ENCODE measurements at places on chromosomes 2 and 18. TPM values are rescaled to one million over a fixed set of nuclear protein-coding genes. Genes with fewer than 3 reads are reported as not detected.

GRB14 gene
- 11.3 TPM for total RNA-seq

TCF23 gene
- total RNA-seq, result not detected

CPO gene
- 0.40 TPM for total RNA-seq

RGPD4 gene
- not detected for total RNA-seq

HMSD gene
- 0.79 TPM for total RNA-seq

ITGB6 gene
- 0.06 TPM for total RNA-seq

CMPK2 gene
- 7.3 TPM for total RNA-seq

GALNT14 gene
- total RNA-seq, result 4.6 TPM

USP40 gene
- total RNA-seq, result 29.6 TPM

DSEL gene
- total RNA-seq, result 55.4 TPM

SAP130 gene
- 10.0 TPM for total RNA-seq

DSC3 gene
- total RNA-seq, result 2.6 TPM

C1GALT1C1L gene
- total RNA-seq, result 1.2 TPM

POMC gene
- 2.6 TPM for total RNA-seq

NPPC gene
- 17.9 TPM for total RNA-seq

RAB6D gene
- total RNA-seq, result 3.3 TPM

ZBTB7C gene
- 7.6 TPM for total RNA-seq

CFAP53 gene
- total RNA-seq, result 1.5 TPM

C2orf68 gene
- 31.6 TPM for total RNA-seq

EIF2B4 gene
- total RNA-seq, result 37.1 TPM

SLC40A1 gene
- total RNA-seq, result 156 TPM

ZC3H15 gene
- 74.0 TPM for total RNA-seq

TET3 gene
- 13.1 TPM for total RNA-seq

ABCB11 gene
- total RNA-seq, result 0.20 TPM

TFPI gene
- total RNA-seq, result 94.6 TPM

GDF7 gene
- total RNA-seq, result 1.7 TPM

ANKMY1 gene
- total RNA-seq, result 13.2 TPM

ABCG5 gene
- total RNA-seq, result 0.06 TPM

MGAT5 gene
- 76.6 TPM for total RNA-seq

TRIM43 gene
- 0.59 TPM for total RNA-seq

TMEM178A gene
- 17.3 TPM for total RNA-seq

EPB41L3 gene
- total RNA-seq, result 99.6 TPM

DLX1 gene
- 0.61 TPM for total RNA-seq

COLEC11 gene
- 1.1 TPM for total RNA-seq

CDH19 gene
- total RNA-seq, result 28.5 TPM

UGT1A10 gene
- total RNA-seq, result not detected

RIT2 gene
- 18.4 TPM for total RNA-seq

CHRNG gene
- total RNA-seq, result 0.06 TPM

PARD3B gene
- 30.6 TPM for total RNA-seq

SPAST gene
- 90.7 TPM for total RNA-seq

IL36G gene
- 0.28 TPM for total RNA-seq

TMEM37 gene
- 3.4 TPM for total RNA-seq

CPS1 gene
- 8.3 TPM for total RNA-seq

LRRC30 gene
- total RNA-seq, result not detected

KCNS3 gene
- total RNA-seq, result 11.6 TPM

CAVIN2 gene
- total RNA-seq, result 82.2 TPM

ALPG gene
- not detected for total RNA-seq

Data from spinal cord (tissue), 10 donors.